HCT116 (cell line): ENCODE measurements at places on chromosomes 7 and 10. TPM values are rescaled to one million over a fixed set of nuclear protein-coding genes. Genes with fewer than 3 reads are reported as not detected.

GRCh38 chr10:69248117-69248730 is 28.1 kb downstream of the HKDC1 start:
- no peaks in the 10 kb centered on the region for H3K4me1 ChIP-seq
- no peak for DNase-seq
- H3K27ac ChIP-seq = no peak overlapping the region
- H3K27me3 ChIP-seq = no peaks in the 10 kb centered on the region
- no peaks in the 10 kb centered on the region for H3K36me3 ChIP-seq
- H3K4me3 ChIP-seq = no peak overlapping the region

DNA sequence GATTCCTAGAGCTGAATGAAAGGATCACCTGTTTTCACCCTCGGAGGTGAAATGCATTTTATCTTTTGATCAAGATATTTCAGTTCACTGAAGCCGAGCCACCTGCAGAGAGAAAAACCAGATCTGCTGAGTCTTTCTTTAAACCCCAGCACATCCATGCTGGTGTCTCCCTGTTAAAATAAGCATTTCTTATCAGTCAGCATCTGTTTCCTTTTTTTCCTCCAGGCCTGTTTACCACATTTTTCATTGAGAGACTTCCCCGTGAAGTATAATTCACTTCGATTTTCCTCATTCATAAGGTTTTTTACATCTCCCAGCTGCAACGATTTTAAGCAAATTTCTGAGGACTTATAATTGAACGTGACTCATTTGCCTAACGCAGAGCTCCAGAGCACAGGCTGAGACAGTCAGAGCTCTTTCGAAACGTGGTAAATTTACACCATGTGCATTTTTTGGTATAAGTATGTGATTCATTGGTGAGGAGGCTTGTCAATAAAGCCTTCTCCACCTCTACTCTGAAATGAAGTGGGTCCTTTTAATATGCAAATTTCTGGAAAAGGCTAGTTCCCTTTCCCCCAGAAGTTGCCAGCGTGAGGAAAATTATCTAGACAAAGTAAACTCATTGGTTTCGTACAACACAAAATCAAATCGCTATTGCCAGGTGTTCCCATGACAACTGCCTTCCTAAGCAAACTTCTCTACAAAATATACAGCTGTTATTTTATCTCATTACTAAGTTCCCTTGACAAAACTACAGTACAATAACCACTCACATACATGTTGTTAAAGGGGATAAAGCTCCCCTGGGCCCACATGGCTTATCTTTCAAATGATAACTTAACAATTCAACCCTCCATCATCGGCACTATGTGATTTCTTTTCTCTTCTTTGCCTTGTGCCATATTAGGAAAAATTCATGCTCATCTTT is 374.8 kb upstream of the AKR1E2 start:
- no peaks in the 10 kb centered on the region for H3K27me3 ChIP-seq
- no peaks in the 10 kb centered on the region for H3K4me1 ChIP-seq
- no peaks in the 10 kb centered on the region for H3K36me3 ChIP-seq
- H3K27ac ChIP-seq = no peak overlapping the region

GRCh38 chr7:97094284-97094930 is 23.1 kb upstream of the SDHAF3 start:
- no peaks in the 10 kb centered on the region for H3K4me1 ChIP-seq
- H3K4me3 ChIP-seq = no peak overlapping the region
- H3K36me3 ChIP-seq = no peaks in the 10 kb centered on the region
- no peak for DNase-seq
- peaks cover 19% of the 10 kb centered on the region for H3K27me3 ChIP-seq

GRCh38 chr7:961546-962400 is 7.3 kb upstream of the ADAP1 start:
- no peak for DNase-seq

GRCh38 chr7:90666186-90666585 is 70.1 kb downstream of the CDK14 start:
- no peaks in the 10 kb centered on the region for H3K36me3 ChIP-seq
- H3K4me3 ChIP-seq = no peak overlapping the region
- DNase-seq = no peak

DNA sequence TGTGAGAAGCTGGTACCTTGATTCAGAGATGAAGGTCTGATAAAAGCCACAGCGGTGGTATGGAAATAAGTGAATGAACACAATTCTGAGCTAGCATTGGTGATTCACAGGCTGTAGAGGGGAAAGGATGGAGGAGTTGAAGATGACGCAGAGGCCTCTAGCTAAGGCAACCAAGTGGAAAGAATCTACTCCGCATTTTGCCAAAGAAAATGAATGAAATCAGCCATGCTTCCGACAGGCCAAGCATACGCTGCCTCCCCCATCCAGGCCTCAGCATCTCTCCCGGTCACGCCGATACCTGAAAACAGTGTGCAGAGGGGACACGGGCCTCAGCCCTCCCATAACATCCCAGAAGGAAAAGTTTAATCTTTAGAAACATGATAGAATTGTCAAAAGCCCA is 124.3 kb upstream of the UNC5B start:
- H3K27me3 ChIP-seq = no peaks in the 10 kb centered on the region
- H3K36me3 ChIP-seq = no peaks in the 10 kb centered on the region
- no peak for DNase-seq
- H3K4me3 ChIP-seq = no peak overlapping the region

DNA sequence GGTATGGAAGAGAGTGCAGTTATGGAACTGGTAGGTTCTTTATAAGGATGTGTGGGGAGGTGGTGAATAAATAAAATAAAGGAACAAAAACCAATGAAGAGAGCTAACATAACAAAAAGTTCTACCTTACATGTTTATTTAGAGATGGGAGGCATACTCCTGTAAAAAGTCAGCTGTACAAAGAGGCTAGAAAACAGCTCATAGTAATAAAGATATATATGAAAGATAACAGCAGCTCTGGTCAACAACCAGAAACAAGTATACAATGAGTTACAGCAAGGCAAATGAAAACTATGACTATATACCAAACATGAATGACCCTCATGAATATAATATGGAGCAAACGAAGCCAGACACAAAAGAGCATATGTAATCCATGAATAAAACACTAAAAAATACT is 62.0 kb downstream of the FAM13C start:
- H3K4me1 ChIP-seq = no peaks in the 10 kb centered on the region
- H3K4me3 ChIP-seq = no peak overlapping the region
- no peak for DNase-seq
- no peaks in the 10 kb centered on the region for H3K27me3 ChIP-seq

DNA sequence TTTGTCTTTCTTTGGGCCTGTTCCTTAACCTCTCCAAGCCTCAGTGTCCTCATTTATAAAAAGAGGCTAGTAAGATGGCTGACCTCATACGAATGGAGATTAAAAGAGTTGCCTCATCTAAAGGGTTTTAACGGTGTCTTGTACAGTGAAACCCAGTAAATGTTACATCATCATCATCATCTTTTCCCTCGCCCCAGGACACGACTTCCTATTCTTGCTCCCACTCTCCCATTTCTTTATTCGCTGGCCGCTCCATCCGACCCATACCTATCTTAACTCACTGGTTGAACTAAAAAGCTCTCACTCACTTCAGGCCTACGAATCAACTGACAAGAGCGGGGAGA is 554 bp downstream of the FRA10AC1 start:
- peak overlapping the region; percentile 84 for H3K4me3 ChIP-seq
- peaks cover 3% of the 10 kb centered on the region for H3K4me1 ChIP-seq
- no peaks in the 10 kb centered on the region for H3K27me3 ChIP-seq
- H3K27ac ChIP-seq = peak overlapping the region; percentile 71

GRCh38 chr10:129853562-129853903 is 110.5 kb downstream of the EBF3 start:
- H3K36me3 ChIP-seq = no peaks in the 10 kb centered on the region
- DNase-seq = no peak
- H3K27ac ChIP-seq = no peak overlapping the region
- no peak overlapping the region for H3K4me3 ChIP-seq

DNA sequence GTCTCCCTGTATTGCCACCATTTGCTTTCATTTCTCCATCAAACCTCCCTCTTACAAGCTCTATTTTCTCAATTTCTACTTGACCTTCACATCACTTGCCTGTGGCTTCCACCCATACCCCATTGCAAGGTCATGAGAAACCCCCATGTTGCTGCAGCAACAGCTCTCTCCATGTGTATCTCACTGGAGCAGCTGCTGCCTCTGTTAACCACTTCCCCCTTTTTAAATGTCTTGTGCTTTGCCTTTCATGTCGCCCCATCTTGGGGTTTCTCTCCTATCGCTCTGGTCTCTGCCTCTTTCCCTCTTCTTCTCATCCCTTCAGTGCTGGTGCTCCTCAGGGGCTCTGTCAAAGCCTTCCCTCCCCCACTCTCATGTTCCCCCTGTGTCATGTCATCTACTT is 148.8 kb downstream of the CHN2 start:
- no peak for DNase-seq
- H3K4me1 ChIP-seq = no peaks in the 10 kb centered on the region

GRCh38 chr7:36204044-36204663 is 51.1 kb downstream of the EEPD1 start:
- no peaks in the 10 kb centered on the region for H3K27me3 ChIP-seq
- no peak overlapping the region for H3K4me3 ChIP-seq
- DNase-seq = no peak

DNA sequence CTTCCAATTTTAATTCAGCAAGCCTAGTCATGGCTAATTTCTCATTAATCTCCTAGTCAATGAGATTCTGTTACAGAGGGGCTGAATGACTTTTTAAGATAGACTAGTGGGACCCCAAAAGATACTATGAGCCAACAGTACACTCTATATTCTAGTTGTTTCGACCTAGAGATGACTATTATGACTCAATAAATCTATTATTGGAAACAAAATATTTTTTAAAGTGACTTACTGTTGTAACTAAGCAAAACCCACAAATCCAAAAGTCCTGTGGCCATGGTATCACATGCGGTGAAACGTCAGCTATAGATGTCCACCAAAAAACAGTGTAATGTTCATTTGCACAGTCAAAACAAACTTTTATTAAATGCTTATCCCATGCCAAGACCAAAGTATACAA is 95.3 kb upstream of the ADO start:
- no peak overlapping the region for H3K27ac ChIP-seq
- H3K4me1 ChIP-seq = no peaks in the 10 kb centered on the region
- H3K4me3 ChIP-seq = no peak overlapping the region
- H3K27me3 ChIP-seq = no peaks in the 10 kb centered on the region
- no peak for DNase-seq

- H3K4me3 ChIP-seq = no peak overlapping the region
- peaks cover 8% of the 10 kb centered on the region for H3K4me1 ChIP-seq
- H3K27me3 ChIP-seq = no peaks in the 10 kb centered on the region
These were observed 37.2 kb upstream of the CDH23 start for GRCh38 chr10:71359364-71360046.

DNA sequence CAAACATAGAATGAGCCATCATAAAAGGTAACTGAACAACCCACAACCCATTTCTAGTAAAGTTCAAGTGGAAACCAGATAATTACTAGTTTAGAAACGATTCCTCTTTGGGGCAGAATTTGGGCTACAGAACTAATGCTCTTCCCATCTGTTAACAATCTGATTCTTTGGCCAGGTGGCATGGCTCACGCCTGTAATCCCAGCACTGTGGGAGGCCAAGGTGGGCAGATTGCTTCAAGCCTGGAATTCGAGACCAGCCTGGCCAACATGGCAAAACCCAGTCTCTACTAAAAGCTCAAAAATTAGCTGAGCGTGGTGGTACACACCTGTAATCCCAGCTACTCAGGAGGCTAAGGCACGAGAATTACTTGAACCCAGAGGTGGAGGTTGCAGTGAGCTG is 18.5 kb downstream of the CYP51A1 start:
- H3K4me3 ChIP-seq = no peak overlapping the region
- H3K36me3 ChIP-seq = peaks cover 9% of the 10 kb centered on the region; the same call in 1 of the 2 replicates
- H3K27ac ChIP-seq = no peak overlapping the region
- H3K27me3 ChIP-seq = no peaks in the 10 kb centered on the region
- H3K4me1 ChIP-seq = no peaks in the 10 kb centered on the region
- no peak for DNase-seq

- H3K36me3 ChIP-seq = no peaks in the 10 kb centered on the region
- no peak overlapping the region for H3K27ac ChIP-seq
- peaks cover 19% of the 10 kb centered on the region for H3K4me1 ChIP-seq
- DNase-seq = no peak
- no peak overlapping the region for H3K4me3 ChIP-seq
- no peaks in the 10 kb centered on the region for H3K27me3 ChIP-seq
These were observed 115.1 kb upstream of the RET start for GRCh38 chr10:42961796-42962109.

GRCh38 chr7:32937344-32938174 is 19.7 kb upstream of the FKBP9 start:
- H3K4me3 ChIP-seq = no peak overlapping the region
- H3K27ac ChIP-seq = no peak overlapping the region
- peaks cover 12% of the 10 kb centered on the region for H3K4me1 ChIP-seq

AKR1D1 gene
- 0.10 TPM for total RNA-seq

SMO gene
- 12.8 TPM for total RNA-seq

MMD2 gene
- not detected for total RNA-seq

GRCh38 chr10:5619362-5620211 is 46.8 kb downstream of the ASB13 start:
- H3K27ac ChIP-seq = no peak overlapping the region
- H3K27me3 ChIP-seq = no peaks in the 10 kb centered on the region
- no peak for DNase-seq

DNA sequence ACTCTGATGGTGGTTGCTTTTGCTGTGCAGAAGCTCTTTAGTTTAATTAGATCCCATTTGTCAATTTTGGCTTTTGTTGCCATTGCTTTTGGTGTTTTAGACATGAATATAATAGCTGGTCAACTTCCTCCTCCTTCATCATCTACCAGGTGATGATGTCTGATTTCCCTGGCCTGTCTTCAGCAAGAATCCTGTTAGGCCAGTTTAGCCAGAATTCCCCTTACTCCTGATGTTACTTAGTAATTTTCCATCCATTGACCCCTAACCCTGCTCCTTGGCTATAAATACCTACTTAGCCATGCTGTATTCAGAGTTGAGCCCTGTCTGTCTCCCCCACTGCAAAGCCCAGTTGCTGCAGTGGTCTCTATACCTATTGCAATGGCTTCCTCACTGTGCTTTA is 91.4 kb downstream of the ZNF777 start:
- H3K4me1 ChIP-seq = peaks cover 21% of the 10 kb centered on the region
- DNase-seq = peak; percentile 12
- H3K27ac ChIP-seq = no peak overlapping the region
- no peaks in the 10 kb centered on the region for H3K27me3 ChIP-seq
- H3K36me3 ChIP-seq = no peaks in the 10 kb centered on the region

- no peak for DNase-seq
- H3K27ac ChIP-seq = no peak overlapping the region
- no peak overlapping the region for H3K4me3 ChIP-seq
These were observed 47.9 kb upstream of the CNPY1 start for GRCh38 chr7:155594163-155594732.

DNA sequence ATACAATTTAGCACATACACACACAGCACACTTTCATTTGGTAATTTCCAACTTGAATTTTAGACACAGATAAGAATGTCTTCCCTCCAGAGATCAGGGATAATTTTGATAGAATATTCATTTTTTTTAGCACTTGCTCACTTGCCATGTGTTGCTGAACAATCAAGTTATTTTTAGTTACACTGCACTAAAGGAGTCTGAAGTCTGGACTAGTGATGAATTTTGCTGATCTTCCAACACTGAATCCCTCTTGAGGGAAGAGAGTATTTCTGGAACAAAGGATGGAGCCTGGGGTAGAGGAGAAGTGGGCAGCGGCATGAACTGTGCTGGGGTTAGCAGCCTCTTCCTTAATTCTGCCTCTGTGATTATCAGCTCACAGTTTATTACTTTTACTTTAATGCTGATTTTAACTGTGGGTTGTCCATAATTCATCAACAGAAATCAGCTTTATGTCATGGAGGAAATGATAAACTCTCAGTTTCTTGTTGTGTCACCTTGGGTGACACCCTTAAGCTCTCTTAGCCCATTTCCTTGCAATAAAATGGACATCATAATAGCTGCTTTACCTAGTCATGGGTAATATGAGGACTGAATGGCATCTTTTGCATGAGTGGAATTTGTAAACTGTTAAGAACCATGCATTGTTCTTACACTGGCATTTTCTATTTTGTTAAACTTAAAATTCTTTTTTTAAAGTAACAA is 32.1 kb downstream of the SGPL1 start:
- peaks cover 2% of the 10 kb centered on the region; the same call in 1 of the 2 replicates for H3K36me3 ChIP-seq
- H3K4me1 ChIP-seq = peaks cover 12% of the 10 kb centered on the region; the same call in 1 of the 2 replicates
- no peak overlapping the region for H3K27ac ChIP-seq
